Neural cell (in vitro differentiated cells): ENCODE measurements at places on chromosomes 13 and 19. TPM values are rescaled to one million over a fixed set of nuclear protein-coding genes. Genes with fewer than 3 reads are reported as not detected.

LGI4 gene
- polyA plus RNA-seq = 0.63 and 3.1 TPM in 2 replicates

PPP1R37 gene
- 53.7 and 56.6 TPM in 2 replicates for polyA plus RNA-seq

SH2D3A gene
- polyA plus RNA-seq = 3.6 TPM in 1 of 2 replicates, not detected in the other

OVOL3 gene
- not detected in 2 replicates for polyA plus RNA-seq

MEDAG gene
- not detected in 2 replicates for polyA plus RNA-seq

CNOT3 gene
- 3.8 and 7.6 TPM in 2 replicates for polyA plus RNA-seq

SIGLEC8 gene
- polyA plus RNA-seq = not detected in 2 replicates

DACH1 gene
- 14.4 and 20.0 TPM in 2 replicates for polyA plus RNA-seq

TMEM238 gene
- not detected in 2 replicates for polyA plus RNA-seq

ACTMAP gene
- polyA plus RNA-seq = 1.0 TPM in 1 of 2 replicates, not detected in the other

KISS1R gene
- polyA plus RNA-seq = 0.76 and 5.4 TPM in 2 replicates

SELENOV gene
- 1.3 TPM in 1 of 2 replicates, not detected in the other for polyA plus RNA-seq

ZNF497 gene
- 13.7 and 18.4 TPM in 2 replicates for polyA plus RNA-seq

ZNF888 gene
- polyA plus RNA-seq = 0.26 and 0.34 TPM in 2 replicates

KIR3DL1 gene
- not detected in 2 replicates for polyA plus RNA-seq

TYROBP gene
- polyA plus RNA-seq = not detected in 2 replicates

HIPK4 gene
- not detected in 2 replicates for polyA plus RNA-seq

NBEA gene
- 53.3 and 55.8 TPM in 2 replicates for polyA plus RNA-seq

DNMT1 gene
- 41.2 and 58.4 TPM in 2 replicates for polyA plus RNA-seq

SSC5D gene
- polyA plus RNA-seq = 0.45 and 1.4 TPM in 2 replicates

HPN gene
- polyA plus RNA-seq = 0.15 TPM in 1 of 2 replicates, not detected in the other

TNFSF11 gene
- not detected in 2 replicates for polyA plus RNA-seq

SBNO2 gene
- 4.8 and 5.2 TPM in 2 replicates for polyA plus RNA-seq

CACNG8 gene
- polyA plus RNA-seq = 3.3 and 6.0 TPM in 2 replicates

NKPD1 gene
- polyA plus RNA-seq = 1.6 and 2.8 TPM in 2 replicates

ERF gene
- 3.8 and 6.7 TPM in 2 replicates for polyA plus RNA-seq

SYNGR4 gene
- polyA plus RNA-seq = not detected in 2 replicates
